ENCODE measurements at places on chromosomes 7 and 10. TPM values are rescaled to one million over a fixed set of nuclear protein-coding genes. Genes with fewer than 3 reads are reported as not detected.

- no peak for ATAC-seq
Measured at GRCh38 chr7:158029509-158029908, 558.1 kb downstream of the PTPRN2 start.

GRCh38 chr7:10212649-10213048, 761.0 kb upstream of the PHF14 start:
- ATAC-seq: no peak

- no peak for ATAC-seq
Measured at GRCh38 chr10:112663234-112664125, 216.5 kb downstream of the VTI1A start.

- no peak for ATAC-seq
Measured at GRCh38 chr10:71308985-71309384, 10.1 kb upstream of the SLC29A3 start.

GLI3 gene
- 1.1 TPM for total RNA-seq

ABCB4 gene
- 0.70 TPM for total RNA-seq

WDR86 gene
- 20.3 TPM for total RNA-seq

- no peak for ATAC-seq
Measured at GRCh38 chr10:1673568-1674345, 63.6 kb downstream of the ADARB2 start.

DNA sequence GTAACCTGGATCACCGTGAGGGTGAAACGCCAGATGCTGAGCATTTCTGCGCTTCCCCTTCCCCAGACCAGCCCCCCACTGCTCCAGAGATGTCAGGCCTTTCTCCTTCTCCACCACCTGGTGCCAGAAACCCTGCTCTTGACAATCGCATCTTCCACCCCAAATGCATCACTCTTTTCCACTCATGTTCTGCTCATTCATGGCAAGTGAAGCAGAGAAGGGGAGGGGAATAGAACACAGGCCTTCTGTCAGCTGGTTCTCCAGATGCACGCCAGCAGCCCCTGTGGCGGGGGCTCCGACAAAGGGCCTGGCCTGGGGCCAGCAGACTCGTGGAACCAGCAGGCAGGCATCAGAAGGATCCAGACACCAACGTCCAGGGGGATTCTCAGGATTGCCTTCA, 68.5 kb upstream of the SVIL start:
- peak; percentile 74 for ATAC-seq

DNA sequence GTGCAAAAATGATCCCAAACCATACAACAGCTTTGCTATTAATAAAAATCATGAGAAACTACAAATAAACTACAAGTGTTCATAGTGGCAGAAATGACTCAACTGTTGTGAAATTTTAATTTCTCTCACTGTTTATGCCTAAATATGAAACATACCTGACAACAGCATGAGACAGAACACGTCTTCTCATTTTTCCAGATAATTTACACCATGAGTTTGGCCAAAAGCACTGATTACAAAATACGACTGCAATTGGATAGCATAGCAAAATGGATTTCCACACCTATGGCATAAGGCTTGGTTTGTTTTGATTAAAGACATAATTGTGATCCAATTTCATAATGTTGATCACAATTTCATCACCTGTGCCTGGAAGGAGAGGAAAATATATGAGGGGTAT, 608.6 kb downstream of the GATA3 start:
- ATAC-seq: no peak

ZNF25 gene
- 6.3 TPM for total RNA-seq

DNA sequence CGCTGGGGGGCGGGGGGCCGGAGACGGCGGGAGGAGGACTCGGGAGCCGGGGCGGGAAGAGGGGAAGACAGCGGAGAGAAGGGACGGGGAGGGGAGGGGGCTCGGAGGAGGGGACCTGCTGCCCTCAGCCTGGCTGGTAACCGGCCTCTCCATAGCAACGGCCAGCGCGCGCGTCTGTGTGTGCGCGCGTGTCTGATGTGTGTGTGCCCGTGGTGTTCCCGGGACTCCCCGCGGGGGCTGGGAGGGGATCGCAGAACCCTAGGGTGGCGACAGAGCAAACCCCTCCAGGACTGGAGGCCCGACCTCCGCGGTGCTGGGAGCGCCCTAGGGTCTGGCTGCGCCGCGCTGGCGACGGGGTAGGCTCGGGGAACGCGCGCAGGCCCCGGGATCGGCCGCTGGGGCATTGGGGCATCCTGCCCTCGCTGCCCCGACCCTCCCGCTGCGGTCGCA, 356.3 kb downstream of the DNAJB6 start:
- no peak for ATAC-seq

GRCh38 chr10:122021828-122022227, 32.9 kb downstream of the TACC2 start:
- ATAC-seq: no peak

PALD1 gene
- 8.4 TPM for total RNA-seq

NRCAM gene
- total RNA-seq: 58.4 TPM

GRCh38 chr7:106480161-106480579, 180.8 kb downstream of the CCDC71L start:
- no peak for ATAC-seq

GRCh38 chr10:15898046-15898445, 37.7 kb upstream of the MINDY3 start:
- no peak for ATAC-seq
